ENCODE measurements at places on chromosomes 3 and 15.

DNA sequence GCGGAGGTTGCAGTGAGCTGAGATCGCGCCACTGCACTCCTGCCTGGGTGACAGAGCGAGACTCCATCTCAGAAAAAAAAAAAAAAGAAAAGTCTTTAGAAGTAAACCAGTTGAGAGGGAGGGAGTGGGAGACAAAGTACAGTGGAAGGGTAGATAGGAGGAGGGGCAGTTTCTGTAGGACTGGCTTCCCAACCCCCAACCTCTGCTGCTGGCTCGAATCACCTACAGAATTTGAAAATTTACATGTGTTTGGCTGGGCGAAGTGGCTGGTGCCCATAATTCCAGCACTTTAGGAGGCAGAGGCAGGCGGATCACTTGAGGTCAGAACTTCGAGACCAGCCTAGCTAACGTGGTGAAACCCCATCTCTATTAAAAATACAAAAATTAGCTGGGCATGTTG, 24.1 kb upstream of the SEMA4B start:
- no peak for DNase-seq

DNA sequence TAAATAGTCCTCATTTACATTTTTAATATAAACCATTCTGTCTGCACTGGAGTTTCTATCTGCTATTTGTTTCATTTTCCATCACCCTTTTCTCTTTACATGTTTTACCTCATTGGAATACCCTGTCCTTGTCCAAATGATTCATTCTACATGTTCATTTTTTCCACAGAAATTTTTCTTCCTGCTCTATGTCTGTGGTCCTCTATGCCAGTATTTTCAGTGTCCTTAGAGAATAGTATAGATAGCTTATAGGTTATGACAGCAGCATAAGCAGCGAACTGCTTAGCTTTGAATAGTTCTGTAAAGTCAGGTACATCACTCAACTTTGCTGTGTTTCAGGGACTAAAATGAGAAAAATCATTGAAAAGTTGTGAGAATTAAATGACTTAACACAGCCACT, 742.3 kb upstream of the CBLB start:
- no peak for DNase-seq

DNA sequence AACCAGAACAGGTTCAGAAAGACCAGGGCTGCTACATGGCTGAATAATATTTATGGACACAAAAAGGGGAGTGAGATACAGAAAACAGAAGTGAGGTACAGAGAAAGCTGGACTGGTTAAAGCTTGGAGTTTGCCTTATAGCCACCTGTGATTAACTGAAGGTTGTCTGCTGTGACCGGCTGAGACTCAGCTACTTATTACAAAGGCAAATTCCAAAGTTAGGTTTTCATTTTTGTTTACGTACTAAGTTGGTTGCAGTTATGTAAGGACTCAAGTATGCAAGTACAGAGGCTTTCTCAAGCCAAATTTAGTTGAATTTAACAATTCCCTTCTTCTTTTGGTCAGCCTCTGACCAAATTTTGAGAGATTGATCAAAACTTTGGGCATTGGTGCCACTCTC, 264.6 kb downstream of the THSD4 start:
- no peak for DNase-seq

DNA sequence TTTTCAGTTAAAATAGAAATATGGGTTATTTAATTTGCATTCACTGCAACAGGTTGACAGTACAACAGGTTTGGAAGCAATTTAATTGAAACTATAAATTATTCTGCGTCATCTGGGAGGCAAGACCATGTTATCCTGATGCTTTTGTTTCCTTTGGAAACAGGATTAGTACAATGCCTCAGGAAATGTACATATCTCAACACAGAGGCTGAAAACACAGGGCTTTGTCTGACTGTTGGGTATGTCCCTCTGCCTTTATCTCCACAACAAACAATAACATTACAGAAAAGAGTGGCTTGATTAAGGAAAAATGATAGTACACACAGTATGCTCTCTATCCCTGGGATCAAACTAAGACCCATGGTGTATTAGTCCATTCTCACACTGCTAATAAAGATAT, 95.7 kb downstream of the KCNMB2 start:
- no peak for DNase-seq

- DNase-seq: no peak
Measured at GRCh38 chr3:159174715-159175692, 373.1 kb downstream of the MFSD1 start.

- no peak for DNase-seq
Measured at GRCh38 chr3:9786825-9787669, 5.2 kb downstream of the TADA3 start.

- DNase-seq: no peak
Measured at GRCh38 chr15:62440362-62441105, 275.4 kb upstream of the C2CD4B start.

- DNase-seq: no peak
Measured at GRCh38 chr3:73284472-73284871, 223.0 kb downstream of the EBLN2 start.

DNA sequence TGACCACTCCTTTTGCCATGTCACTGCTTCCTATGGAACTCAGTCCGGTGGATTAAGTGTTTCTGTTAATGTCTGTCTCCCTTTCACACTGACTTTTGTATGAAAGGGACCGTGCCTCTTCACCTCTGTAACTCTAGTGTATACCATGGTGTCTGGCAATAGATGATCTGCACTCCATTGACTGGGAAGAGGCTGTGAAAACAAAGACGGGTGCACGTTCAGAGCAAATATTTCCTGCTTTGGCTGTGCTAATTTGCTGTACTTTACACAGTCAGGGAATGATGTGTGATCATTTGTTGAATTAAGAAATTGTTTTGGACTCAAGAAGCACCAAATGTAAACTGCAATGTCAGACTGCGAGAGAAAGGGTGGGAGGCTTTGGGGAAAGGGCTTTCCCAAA, 315.2 kb downstream of the RORA start:
- DNase-seq: no peak

DNA sequence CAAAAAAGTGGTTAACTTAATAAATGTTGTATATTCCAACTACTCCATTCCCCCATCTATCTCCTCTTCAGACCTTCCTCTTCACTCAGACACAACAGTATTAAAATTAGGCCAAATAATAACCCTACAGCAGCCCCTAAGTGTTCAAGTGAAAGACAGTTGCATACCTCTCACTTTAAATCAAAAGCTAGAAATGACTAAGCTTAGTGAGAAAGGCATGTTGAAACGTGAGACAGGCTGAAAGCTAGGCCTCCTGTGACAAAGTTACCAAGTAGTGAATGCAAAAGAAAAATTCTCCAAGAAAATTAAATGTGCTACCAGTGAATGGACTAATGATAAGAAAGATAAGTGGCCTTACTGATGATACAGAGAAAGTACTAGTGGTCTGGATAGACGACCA, 71.7 kb downstream of the ANKRD28 start:
- no peak for DNase-seq

- DNase-seq: no peak
Measured at GRCh38 chr3:193346259-193346658, 32.3 kb downstream of the ATP13A5 start.

GRCh38 chr15:63970621-63971426, 75.5 kb downstream of the DAPK2 start:
- DNase-seq: no peak

DNA sequence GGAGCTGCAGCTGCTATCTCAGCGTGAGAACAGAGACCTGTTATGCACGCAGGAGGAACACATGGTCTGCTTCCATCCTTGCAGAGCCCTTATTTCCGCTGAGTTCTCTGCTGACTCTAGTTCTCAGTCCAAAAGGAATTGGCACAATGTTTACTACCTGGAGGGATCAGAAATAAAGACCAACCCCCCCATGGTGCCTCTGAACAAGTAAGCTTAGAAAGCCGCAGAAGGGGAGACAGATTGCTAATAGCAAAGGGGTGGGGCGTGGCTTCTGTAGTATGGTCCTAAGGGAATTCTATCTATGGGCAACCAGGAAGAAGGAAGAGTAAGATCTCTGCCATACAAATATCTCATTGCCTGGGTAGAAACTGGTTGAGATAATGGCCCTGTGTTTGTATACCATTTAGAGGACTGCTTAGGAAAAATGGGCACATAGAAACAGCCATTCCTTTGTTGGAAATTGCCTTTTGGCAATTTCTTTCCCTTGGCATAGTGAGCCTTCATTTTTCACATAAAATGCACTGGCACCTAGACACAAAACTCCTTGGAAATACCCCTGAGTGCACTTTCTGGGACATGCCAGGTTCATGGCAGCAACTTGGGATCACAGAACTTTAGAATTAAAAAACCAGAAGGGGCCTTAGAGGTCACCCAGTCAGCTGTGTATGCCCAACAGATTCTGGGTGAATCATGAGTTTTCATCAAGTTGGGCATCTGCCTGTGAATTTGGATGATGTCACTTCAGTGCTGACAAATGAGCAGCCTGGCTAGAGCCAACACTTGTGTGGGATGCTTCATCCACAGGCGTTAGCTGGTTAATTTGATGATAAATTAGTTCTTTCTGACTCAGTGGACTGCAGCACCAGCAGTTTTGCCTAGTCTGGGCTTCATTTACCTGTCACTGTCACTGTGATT, 57.4 kb upstream of the STXBP5L start:
- DNase-seq: no peak

GRCh38 chr3:194711913-194712312, 26.2 kb downstream of the FAM43A start:
- no peak for DNase-seq

GRCh38 chr3:135329479-135329878, 534.4 kb downstream of the EPHB1 start:
- DNase-seq: no peak

DNA sequence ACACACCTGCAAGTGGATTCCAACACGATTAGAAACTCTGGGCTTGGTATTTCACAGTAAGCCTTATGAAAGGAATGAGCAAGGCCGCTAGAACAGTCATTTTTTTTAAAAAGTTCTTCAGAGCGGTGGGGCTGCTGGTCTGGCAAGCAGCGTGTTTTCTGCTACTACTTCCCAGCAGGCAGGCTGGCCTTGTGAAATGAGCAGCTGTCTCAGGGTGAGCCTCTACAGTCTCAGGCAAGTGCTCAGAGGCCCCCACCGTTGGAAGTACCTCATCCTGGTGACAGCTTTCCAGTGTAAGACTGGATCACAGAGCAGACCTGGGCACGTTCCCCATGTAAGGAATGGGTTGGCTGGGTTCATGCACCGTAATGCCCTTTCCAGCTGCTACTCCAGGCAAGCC, 119.2 kb downstream of the LRIG1 start:
- DNase-seq: no peak

DNA sequence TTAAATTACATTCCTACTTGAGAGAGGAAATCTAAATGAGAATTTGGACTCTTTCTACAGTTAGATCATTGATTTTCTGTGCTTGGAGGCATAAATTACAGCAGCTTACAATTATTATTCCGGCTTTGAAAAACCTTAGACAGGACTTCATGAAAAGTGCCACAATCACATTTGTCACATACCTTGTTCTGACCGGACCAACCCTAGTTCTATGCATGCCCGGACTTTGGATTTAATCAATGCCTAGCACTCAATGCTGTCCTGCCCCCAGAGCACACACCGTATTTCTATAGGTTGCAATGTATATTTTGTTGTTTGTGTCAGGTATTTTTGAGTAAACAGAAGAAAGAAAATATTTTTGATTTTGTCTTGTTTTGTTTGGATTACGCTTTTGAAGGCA, 424.7 kb upstream of the PDZRN3 start:
- no peak for DNase-seq

DNA sequence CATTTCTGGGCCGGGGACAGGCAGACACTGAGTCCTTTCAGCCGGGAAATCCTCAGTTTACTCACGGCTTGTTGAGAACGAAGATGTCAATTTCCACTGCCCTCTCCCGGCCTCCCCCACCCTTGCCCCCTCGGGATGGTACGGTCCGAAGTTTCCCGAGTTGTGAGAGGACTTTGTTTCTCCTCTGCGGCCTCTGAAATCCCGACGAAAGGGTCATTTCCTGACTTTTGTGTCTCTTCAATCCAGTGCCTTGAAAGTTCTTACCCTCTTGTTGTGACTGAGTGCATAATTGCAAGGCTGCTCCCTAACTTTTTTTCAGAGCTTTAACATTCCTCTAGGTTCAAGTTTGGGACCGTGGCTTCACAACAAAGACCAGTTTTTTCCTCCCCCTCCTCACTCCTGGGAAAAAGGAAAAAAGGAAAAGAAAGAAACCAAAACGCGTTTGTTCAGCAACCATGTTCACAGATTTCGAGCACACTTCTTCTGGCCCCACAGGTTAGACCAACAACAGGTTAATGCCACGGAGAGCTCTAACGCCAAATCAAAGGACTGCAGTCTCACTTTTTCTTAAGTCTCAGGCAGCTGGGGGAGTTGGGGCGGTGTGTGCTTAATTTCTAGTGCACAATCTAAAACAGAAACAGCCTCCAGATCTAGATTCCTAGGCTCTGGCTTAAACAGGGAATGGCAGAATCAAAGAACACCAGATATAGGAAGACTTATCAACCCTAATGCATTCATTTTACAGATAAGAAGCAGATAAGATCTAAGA, 138.9 kb downstream of the TMCO5A start:
- DNase-seq: no peak

GRCh38 chr3:168850109-168850508, 754.4 kb upstream of the GOLIM4 start:
- DNase-seq: no peak

GRCh38 chr3:196047391-196048030, 34.4 kb downstream of the TFRC start:
- DNase-seq: no peak

DNA sequence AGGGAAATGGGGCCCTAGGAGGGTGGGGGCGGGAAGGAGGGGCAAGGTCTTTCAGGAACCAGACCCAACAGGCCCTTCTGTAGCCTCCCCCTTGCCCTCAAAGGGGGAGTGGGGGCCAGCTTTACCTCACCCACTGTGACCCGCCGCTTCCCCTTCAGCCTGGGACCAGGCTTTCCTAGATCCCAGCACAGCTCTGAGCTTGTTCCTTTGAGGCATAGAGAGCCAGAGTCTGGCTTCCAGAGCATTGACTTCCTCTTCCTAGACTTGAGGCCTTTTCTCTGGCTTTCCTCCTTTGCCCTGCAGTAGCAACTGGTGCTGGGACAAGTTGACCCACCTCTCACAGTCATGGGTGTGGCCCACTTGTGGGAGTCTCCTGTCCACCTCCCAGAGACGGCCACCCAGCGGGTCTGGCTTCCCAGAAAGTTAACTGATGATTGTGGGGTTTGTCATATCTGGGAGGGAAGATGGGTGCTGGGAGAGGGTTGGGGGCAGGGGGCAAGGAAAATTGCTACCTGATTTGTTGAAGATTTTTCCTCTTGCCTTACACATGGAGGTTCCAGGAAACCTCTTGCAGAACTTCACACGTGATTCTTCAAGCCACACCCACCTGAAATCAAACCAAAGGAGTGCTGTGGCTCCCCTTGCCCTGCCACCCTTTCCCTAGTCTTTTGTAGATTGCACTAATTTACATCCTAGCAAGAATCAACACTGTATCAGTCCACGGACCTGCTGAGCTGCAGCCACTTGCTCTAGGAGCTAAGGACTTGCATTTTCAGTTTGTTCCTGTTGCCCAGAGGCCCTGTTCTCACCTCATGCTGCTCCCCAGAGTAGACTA, 4.1 kb upstream of the CHST14 start:
- no peak for DNase-seq

GRCh38 chr3:4752201-4753072, 226.8 kb upstream of the BHLHE40 start:
- DNase-seq: no peak
